Putamen (tissue), 1 donor: ENCODE measurements at places on chromosomes 6 and 20.

- no peak for DNase-seq
Observed at GRCh38 chr6:89736893-89737292, 82.7 kb downstream of the MDN1 start.

DNA sequence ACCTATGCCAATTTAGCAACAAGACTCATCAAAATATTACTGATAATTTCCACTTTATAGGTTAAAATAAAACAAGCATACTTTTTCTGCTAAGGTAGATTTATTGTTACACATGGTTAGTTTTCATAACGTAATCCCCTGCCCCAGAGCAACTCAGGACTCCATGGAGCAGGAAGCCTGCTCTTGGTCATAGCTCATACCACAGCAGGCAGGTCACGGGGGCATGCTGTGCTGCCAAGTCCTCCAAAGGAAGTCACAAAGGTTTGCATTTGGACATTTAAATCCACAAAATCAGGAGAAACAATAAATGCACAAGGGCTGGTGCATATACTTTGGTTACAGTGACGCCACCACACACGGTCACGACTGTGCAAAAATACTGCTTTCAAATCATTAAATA is 12.5 kb downstream of the GZF1 start:
- no peak for DNase-seq

DNA sequence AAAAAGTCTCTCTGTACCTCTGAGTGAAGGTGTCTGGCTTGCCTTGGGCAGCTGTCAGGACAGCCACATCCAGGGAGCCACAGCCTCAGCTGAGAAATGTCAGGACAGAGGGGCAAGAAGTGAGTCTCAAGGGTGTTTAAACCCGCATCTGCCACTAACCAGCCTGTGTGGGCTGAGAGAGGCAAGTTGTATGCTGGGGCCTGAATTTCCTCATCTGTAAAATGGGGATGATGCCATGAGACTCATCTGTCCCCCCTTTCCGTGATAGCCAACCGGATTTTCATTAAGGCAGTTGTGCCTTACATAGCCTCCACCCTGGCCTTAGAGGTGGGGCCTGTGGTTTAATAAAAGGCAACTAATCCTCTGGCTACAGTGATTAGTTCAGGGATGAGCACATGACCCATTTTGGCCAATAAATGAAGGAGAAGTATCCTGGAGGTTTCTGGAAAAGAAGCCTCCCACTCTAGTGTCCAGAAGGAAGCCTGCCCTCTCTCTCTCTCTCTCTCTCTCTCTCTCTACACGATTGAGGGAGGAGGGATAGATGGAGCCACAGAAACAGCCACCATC is 79.3 kb downstream of the BMP7 start:
- DNase-seq, result no peak

GRCh38 chr6:76453270-76453669 is 380.8 kb upstream of the IMPG1 start:
- no peak for DNase-seq
